ENCODE measurements at places on chromosomes 13 and 19.

DNA sequence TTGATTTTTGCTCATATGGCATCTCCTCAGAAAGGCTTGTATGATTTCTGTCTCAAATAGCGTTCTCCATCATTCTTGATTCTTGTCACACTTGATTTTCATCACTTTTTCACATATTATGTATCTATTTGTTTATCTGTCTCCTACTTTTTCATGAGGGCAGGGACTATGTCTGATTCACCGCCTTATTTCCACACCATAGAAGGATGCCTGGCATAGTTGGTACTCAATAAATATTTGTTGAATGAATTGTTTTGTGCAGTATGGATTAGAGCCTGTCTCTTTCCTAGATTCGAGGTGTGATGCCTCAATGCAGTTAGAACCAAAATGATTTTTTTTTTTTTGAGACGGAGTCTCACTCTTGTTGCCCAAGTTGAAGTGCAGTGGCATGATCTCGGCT is 12.1 kb downstream of the SAE1 start:
- no peak for DNase-seq

- DNase-seq: no peak
Measured at GRCh38 chr19:12478234-12478941, 6.2 kb downstream of the ZNF709 start.

DNA sequence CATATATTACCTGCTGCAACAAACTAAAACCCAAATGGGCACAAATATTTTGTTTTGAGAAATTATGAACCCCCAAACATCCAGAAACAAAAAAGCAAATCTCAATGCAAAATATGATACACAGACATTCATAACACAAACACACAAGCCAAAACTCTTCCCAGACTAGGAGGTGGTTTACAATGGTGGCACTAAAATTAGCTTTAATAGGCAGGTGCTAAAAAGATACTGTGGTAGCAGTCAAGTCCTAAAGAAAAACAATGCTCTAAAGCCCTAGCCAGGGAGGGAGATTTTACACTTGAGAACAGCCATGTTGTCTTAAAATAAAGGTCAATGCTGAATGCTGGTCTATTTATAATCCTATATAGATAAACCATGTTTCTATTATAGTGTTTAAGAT is 65.0 kb downstream of the DOCK9 start:
- no peak for DNase-seq

DNA sequence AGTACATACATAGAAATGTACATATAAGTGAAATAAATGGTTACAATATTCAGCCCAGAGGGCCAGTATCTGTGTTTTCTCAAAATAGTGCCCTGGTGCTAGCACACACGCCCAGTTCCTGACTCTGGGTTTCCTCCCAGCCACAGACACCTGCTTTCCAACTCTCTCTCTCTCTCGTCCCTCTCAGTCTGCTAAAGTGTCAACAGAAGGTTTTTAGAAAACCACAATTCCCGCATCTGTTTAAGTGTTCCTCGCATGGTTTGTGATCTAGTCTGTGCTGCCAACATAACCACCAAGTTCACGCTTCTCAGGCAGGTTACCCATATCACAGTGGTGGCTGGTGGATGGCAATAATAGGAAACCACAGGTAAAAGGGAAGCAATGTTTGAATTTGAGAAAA is 17.8 kb upstream of the UPF3A start:
- no peak for DNase-seq

DNA sequence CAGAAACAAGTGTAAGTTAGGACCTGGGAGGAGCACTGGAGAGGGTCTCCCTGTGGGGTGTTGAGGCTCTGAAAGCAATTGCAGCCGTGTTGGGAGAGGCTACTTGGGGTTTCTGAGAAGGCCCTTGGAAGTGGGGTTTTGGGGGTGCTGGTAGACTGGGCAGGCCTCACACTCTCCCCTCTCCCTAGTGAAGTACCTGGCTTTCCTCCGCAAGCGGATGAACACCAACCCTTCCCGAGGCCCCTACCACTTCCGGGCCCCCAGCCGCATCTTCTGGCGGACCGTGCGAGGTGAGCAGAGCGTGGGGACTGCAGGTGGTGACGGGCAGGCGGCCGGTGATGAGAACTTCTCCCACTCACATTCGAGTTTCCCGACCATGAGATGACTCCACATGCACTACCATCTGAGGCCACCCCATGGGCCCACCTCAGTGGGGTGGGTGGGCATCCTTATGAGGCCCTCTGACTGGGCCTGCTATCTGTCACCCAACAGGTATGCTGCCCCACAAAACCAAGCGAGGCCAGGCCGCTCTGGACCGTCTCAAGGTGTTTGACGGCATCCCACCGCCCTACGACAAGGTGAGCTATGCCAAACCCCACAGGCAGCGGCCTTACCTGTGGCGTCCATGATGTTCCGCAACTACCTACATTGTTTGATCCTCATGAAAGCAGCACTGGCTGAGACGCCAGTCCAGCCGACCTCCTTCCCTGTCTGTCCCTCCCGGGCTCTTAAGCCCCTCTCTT is 3.0 kb downstream of the RPL13A start:
- DNase-seq: no peak

- no peak for DNase-seq
Measured at GRCh38 chr13:101565317-101565716, 112.8 kb downstream of the ITGBL1 start.

DNA sequence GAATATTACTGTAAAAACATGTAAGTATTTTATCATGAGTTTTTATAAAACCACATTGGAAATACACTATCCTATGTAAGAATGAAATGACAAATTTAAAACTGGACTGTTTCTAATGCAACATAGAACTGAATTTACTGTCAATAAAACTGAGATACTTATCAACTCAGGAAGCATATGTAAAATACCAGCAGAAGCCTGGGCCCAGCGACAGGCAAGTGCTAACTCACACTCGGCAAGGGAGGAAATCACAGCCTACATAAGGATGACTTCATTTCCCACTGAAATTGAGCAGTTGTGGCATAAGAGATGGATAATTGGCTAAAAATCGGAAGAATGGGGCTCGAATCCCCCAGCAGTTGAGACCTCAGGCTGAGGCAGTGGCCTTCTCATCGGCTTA is 12.1 kb downstream of the PROZ start:
- no peak for DNase-seq

GRCh38 chr13:35388441-35389355 is 87.8 kb downstream of the MAB21L1 start:
- DNase-seq: no peak

Data from activated CD4-positive, alpha-beta T cell treated with anti-CD3 and anti-CD28 coated beads for 24 hours (primary cell).